ENCODE measurements at places on chromosomes 5 and 9.

- no peak for DNase-seq
Measured at GRCh38 chr5:176527246-176528222, 9.7 kb downstream of the RNF44 start.

GRCh38 chr5:167317884-167318283, 973.6 kb upstream of the WWC1 start:
- DNase-seq = no peak

GRCh38 chr9:127176631-127177030, 54.2 kb upstream of the ANGPTL2 start:
- DNase-seq = no peak

DNA sequence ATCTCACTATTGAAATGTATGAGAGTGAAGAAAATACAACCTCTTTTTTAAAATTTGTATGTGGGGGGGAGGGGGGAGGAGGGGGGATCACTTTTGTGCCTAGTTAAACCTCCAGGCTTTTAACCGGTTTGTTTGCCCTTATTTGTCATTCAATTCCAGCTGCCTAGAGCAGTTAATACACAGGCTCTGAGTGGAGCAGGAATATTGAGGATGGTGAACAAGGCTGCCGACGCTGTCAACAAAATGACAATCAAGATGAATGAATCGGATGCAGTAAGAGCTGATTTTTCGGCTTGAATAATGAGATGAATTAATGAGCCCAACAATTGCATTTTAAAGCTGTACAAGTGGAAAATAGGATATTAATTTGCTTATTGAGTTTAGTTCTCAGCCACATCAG, 28.7 kb upstream of the SNX24 start:
- DNase-seq = no peak

DNA sequence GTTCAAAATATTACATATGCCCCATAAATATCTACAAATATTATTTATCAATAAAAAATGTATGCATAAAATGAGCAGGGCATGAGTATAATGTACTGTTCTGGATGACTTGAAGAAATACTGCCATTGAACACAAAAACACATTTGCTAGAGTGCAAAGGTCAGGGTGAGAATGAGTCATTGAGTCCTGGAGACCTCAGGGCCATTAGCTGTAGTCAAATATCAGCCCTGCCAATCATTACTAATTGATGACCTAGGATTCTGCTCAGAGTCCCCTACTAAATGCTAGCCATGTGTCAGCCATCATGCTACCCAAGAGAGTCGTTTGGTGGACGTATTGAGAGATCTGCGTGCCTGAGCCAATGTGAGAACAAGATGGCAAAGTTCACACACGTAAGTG, 80.3 kb upstream of the FAM169A start:
- no peak for DNase-seq

Measured in stimulated activated naive CD8-positive, alpha-beta T cell treated with anti-CD3 and anti-CD28 coated beads, Interleukin-15, amount 100 ng/mL, for 72 hours (primary cell).